Activated CD4-positive, alpha-beta T cell treated with anti-CD3 and anti-CD28 coated beads, Interleukin-2, Interleukin-4, amounts not matched to agents 100 ng/mL and 50 ng/mL, durations not matched to agents 16 hours and 8 hours (primary cell): ENCODE measurements at places on chromosomes 2 and 18.

DNA sequence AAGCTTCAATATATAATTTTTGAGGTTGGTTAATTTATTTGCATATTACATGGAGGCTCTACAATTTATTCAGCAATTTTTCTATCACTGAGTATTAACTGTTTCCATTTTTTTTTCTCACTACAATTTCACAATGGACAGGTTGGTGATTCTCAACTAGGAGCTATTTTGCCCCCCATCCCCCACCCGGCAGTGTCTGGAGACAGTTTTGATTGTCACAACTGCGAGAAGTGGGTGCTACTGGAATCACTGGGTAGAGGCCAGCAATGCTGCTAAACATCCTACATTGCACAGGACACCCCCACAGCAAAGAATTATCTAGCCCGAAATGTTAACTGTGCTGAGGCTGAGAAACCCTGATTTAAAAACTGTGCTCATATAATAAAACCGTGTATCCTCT, 82.6 kb downstream of the CCDC93 start:
- DNase-seq: no peak

- DNase-seq: no peak
Measured at GRCh38 chr18:75086494-75087034, 122.4 kb downstream of the PTGR3 start.

DNA sequence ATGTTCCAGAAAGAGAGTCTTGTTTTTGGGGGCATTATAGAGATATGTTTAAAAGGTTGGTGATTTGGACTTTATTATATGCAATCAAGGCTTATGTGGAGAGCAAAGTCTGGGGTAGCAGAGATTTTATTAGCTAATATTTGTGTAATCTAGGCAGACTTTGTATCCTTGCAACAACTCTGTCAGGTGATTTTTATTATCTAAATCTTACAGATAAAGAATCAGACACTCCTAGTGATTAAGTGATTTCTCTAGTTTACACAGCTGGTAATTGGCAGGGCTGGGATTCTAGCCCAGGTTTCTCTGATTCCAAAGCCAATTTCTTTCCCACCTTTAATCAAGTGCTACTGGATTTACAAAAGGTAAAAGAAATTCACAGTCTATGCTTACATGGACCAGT, 33.3 kb upstream of the NCK2 start:
- no peak for DNase-seq

- DNase-seq: no peak
Measured at GRCh38 chr2:164882276-164882675, 40.7 kb upstream of the COBLL1 start.

DNA sequence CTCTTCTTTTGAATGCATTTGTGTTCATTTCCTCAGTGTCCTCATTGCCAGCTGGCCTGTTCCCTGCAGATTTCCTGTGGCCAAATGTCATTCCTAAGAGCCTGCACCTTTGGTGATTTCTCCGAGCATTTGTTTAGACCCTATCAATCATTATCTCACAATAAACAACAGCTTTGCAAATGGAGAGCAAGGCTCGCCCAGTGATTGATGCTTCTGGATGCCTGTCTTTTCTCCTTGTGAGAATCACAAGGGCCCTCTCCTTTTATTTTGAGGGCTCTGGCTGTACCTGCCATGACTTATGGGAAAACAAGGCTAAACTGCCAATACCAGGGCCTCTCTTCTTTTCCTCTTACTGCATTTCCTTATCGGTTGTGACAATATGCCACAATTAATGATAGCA, 1454.4 kb upstream of the CELF4 start:
- DNase-seq: no peak

DNA sequence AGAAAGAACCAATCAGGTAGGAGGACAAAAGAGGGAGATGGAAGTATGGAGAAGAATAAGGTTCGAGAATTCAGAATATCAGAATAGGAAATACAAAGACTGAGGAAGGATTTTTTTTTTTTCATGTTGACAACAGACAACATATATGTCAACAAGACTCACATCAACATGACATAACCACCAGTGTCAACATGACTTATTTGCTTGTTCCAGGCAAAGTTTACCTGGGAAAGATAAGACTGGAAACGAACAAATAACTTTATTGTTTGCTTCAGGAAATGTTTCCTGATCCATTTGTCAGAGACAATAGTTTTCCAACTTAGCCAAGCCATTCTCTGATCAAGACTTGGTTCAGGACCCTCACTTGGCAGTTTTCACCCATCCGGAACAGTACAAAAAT, 321.9 kb upstream of the NETO1 start:
- DNase-seq: no peak

GRCh38 chr2:207770602-207771404, 1.1 kb upstream of the FZD5 start:
- DNase-seq: no peak

DNA sequence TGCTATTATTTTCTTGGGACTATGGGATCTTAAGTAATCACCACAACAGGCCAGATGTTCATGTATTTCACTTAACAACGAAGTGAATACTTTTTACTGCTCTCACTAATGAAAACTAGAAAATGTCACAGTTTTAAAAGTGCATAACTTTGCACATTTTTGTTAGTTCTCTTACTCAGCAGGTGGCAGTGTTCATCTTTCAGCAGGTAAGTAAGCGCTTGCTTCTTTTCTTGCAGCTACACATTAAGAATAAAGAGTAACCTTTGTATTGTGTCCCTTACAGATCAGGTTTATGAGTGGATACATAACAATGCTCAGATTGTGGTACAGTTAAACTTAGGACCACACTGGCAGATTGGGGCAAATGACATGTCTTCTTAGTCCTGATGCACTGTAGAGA, 61.0 kb downstream of the DAW1 start:
- DNase-seq: no peak

DNA sequence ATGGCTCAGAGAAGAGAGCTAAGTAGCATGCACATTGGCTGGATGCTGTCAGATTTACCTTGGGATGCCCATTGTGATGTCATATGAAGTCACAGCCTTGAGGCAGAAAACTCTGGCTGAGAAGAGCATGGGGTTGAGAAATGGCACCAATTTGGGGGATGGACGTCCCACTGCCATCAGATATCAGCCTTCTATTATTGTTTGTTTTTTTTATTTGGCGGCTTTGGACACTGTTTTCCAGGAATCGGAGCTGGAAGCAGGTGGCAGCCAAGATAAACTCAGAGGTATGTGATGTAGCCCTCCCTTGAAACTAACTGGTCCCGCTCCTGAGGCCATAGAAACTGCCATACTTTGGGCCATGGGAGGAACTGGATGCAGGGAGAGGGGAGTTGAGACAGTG, 40.6 kb downstream of the GCKR start:
- DNase-seq: no peak

- DNase-seq: no peak
Measured at GRCh38 chr2:170680172-170680941, 34.8 kb upstream of the SP5 start.

- no peak for DNase-seq
Measured at GRCh38 chr18:50283469-50284209, 2.3 kb upstream of the MBD1 start.

- no peak for DNase-seq
Measured at GRCh38 chr2:71559080-71559827, 105.9 kb downstream of the DYSF start.

GRCh38 chr2:235675678-235676535, 182.1 kb downstream of the AGAP1 start:
- DNase-seq: no peak

- DNase-seq: no peak
Measured at GRCh38 chr18:21291106-21291505, 49.1 kb downstream of the GREB1L start.

DNA sequence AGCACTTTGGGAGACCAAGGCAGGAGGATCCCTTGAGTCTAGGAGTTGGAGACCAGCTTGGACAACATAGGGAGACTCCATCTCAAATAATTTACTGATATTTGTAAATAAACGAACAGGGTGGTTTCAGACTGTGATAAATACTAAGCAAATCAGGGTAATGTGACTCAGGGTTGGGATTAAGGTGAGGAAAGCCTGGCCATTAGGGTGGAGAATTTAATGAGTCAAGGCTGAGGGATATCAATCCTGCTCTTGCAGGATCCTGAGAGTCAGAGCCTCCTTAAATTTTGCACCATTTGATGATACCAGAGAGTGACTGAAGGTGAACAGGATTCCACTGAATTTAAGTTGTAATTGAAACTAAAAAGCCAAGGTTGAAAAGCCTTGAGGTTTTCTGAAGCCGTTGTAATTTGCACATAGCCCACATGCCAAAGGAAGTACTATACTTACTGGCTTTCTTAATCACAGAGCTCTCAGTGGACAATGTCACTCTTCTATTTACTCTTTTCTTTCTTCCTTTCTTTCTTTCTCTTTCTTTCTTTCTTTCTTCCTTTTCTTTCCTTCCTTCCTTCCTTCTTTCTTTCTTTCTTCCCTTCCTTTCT, 28.6 kb upstream of the AP1S3 start:
- DNase-seq: peak; percentile 27

DNA sequence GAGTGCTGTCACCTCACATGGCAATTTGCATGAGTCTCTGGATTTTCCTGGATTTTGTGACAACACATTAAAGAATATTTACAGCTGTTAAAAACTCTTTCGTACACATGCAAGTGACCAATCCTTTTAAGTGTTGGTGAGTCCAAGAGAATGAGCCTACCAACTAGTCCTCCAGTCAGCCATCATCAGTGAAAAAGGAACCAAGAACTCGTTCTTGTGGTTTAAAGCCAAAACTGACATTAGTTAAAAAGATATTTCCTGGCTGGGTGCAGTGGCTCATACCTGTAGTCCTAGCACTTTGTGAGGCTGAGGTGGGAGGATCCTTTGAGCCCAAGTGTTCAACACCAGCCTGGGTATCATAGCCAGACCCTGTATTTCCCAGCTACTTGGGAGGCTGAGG, 215.4 kb upstream of the ITGA4 start:
- no peak for DNase-seq

- DNase-seq: no peak
Measured at GRCh38 chr2:125935559-125935958, 720.4 kb upstream of the GYPC start.

DNA sequence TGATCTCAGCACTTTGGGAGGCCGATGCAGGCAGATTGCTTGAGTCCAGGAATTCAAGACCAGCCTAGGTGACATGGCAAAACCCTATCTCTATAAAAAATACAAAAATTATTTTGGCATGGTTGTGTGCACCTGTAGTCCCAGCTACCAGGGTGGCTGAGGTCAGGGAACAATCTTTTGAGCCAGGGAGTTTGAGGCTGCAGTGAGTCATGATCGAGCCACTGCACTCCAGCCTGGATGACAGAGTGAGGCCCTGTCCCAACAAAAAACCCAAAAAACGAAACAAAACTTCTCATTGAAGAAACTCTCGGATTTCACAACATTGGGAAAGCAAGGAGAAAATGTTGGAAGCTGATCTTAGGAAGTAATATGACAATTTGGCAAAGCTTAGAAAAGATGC, 317.3 kb upstream of the MGAT5 start:
- DNase-seq: no peak

DNA sequence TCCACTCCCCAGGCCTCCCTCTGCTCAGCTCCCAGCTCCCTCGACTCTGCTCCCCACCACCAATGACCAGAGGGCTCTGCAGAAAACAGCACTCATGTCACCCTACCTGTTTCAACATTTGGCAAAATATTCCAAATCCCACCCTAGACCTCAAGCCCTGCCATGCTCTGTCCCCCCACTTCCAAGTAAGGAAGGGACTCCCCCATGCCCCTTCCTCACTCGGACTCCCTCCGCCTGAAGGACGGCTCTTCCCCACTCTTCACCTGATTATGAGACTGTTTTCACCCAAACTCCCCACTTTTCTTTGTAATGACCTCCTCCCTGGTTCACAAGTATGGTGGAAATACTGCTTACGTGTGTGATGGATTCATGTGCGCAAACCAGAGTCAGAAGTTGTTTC, 208.4 kb downstream of the MGAT5 start:
- no peak for DNase-seq

- no peak for DNase-seq
Measured at GRCh38 chr18:78069784-78070664, 820.4 kb downstream of the GALR1 start.

DNA sequence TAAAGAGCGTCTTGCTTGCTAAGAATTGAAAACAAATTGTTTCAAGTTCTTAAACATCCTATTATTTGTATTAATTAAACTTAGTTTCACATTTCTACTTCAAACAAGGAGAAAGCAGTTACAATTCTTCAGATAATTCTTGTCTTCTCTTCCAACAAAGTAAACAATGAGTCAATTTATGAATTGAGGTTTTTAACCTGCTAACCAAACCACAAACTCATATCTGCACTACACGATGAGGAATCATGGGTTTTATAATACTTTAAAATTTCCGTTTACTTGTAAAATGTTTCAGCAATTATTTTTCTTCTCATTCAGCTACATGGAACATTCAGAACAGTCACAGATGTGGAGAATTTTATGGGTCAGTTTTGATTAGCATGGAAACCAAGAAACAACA, 114.2 kb downstream of the SPIRE1 start:
- DNase-seq: peak; percentile 49

DNA sequence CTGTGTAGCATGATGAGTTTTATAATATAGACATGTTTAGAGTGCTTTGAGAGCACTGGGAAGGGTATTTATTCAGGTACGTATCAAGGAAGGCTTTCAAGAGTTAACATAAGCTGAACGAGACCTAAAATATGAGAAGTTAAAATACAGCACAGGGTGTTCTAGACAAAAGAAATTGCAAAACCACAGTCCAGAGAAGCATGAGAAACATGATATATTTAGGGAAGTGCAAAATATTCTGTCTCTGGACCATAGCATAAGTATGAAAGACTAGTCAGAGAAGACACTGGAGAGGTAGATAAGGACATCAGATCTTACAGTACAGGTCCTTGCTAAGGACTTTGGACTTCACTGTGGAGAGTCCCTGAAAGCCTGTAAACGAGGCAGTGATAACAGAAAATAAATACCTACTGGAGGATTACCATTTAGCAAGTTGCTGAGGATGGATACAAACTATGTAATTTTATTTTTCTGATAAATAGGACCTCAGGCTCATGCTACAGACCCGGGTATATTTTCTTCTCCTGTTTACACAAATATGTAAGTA, 43.7 kb downstream of the FSIP2 start:
- DNase-seq: no peak
